Foreskin melanocyte (primary cell): ENCODE measurements at places on chromosomes 16 and 17.

DNA sequence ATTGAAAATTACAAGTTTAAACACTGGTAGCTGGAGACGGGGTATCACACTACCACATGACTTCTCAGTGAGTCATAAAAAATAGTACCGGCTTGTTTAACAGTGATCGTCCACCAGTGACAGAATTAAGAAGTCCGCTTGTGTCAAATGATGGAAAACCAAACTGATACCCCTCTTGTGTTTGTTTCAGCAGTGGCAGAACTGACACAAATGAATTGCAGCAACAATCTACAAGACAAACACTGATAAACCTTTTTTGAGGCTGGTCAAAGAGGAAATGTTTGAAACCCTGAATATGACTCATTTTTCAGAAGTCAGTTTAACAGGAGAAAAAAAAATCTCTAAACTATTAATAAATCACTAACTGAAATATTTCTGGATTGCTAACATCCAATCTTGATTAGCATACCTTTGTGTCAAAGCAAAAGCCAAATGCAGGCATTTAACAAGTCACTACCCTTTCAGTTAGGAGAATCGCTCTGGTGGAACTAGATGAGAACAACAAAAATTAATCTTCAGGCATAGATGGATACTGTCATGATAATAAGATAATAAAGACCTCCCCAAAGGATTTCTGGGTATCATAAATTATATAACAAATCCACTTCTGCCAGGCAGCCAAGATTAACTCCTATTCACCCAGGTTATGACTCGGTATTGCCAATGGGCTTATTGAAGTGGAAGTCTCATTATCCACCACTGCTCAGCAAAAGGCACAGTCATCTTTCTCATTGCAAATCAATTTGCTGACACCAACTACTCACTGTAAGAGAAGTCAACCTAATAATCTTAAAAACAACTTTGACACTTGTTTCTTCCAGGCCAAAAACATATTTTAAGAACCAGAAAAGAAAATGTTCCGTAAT lies 20.8 kb downstream of the DCUN1D3 start:
- DNase-seq: no peak

- no peak for DNase-seq
Observed at GRCh38 chr17:4522661-4523060, 24.0 kb downstream of the SPNS2 start.

DNA sequence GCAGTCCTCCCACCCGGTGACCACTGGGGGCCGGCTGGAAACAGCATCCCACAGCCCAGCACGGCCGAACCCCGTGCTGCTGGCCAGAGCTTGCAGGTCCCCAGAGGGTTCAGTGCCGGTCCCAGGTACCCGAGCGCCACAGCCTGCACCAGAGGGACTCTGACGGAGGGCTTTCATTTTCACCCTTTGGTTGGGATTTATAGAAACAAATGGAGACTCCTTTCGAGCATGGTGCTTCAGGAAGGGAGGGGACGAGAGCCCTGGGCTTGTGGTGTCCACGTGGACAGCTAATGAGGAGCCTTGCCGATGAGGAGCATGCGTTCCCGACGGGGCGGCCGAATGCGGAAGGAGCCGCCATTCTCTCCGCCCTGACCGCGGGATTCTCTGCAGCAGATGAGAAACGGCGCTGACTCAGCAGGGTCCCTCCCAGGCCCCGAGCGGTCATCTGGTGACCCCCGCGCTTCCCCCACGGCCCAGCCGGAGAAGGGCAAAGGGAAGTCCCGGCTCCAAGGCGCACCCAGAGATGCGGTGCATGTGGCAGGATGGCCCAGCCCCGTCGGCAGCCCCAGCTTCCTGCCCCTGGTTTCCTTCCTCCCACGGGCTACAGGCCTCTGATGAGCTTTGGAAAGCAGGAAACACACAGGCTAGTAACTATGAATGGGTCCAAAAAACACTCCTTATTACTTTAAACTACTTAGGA lies 9.8 kb downstream of the SLC38A10 start:
- DNase-seq: peak; percentile 62

DNA sequence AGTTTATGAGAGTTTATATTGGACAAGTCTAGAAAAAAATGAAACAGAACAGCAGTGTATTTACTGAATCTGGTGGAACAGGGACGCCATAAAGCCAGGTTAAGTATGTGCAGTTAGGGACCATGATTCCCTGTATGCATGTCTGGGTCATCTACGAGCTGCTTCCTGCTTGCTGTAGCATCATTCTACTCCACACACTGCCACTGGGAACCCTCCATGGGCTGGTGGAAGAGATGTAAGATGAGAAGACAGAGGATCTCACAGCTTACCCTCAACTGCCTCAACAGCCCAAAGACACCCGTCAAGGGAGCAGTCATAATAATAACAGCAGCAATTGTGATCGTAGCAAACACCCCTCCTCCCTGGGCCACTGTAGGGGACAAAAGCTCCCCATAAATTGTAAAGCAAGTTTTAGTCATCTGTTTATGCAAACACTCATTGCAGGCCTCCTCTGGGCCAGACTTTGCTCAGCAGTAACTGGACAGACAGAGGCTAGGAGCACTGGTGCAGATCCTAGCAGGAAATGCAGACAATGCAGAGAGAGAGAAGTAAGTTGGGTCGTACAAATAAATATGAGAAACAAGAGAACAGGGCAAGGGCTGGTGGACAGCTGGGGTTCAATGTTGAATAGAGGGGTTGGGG lies 188.0 kb downstream of the SOX9 start:
- no peak for DNase-seq

GRCh38 chr17:962670-963069 lies 16.9 kb downstream of the NXN start:
- DNase-seq: no peak

GRCh38 chr16:87554754-87555427 lies 47.4 kb upstream of the JPH3 start:
- DNase-seq: no peak

GRCh38 chr16:49416001-49416675 lies 42.5 kb downstream of the C16orf78 start:
- no peak for DNase-seq

DNA sequence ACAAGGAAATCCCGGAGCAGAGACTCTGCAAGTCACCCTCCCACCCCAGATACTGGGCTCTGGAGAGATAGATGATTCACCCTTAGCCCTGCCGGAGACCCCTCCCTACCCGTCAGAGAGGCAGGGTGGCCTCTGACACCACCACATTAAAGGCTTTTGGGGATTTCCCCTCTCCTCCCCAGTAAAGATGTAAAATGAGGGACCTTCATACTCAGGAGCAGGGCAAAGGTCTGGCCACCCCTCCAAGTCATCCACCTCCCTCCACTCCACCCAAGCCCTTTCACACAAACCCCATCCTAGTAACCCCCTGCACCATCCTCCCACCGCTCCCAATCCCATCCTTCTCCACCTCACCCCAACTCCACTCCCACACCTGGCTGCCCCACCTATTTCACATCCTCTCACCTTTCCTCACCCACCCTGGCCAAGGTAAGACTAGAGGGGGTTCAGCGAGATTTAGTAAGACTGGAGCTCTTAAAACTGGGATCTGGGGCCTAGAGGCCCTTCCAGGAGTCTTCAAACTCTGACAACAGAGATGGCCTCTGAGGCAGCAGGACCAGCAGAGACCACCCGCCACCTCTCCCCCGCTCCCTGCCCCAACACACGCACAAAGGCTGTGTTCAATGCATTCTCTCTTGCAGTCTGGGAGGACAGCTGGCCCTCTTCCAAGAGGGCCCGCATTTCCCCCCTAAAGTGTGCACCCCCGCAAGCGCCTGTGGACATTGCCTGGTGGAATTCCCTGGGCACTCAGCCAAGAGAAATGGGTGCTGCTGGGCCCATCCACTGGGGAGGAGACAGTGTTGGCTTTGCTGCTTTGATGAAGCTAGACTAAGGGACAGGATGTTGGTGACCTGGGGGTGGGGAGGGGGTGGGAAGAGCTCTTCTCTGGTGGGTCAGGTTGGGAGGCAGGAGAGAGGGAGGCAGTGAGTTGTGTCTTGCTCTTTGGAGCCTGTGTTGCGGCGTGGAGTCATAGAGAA lies 1.1 kb downstream of the ABAT start:
- no peak for DNase-seq

DNA sequence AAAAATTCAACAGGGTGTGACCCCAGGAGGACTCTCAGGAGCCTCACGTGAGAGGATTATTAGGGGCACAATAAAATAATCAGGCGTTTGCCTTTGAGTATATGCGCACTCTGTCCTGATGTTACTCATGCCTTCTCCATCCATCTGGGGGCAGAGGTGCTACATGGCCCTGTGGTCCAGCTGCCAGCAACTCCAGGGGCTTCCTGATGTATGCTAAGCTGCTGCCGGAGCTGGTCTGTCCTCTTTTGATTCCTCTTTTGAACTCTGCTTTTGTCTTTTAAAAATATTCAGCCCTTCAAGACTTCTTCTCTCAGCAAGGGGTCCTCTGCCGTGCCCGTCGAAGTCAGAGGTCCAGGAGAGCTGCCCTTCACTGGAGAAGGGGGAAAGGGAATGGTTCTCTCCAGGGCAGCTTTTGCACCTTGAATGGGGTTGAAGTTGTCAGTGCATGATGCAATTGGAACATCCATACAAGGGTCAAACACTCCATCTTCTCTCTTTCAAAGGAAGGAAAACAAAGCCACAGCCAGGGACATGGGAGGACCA lies 431.4 kb downstream of the SHISA9 start:
- no peak for DNase-seq

- DNase-seq: no peak
Observed at GRCh38 chr16:1202274-1202673, 22.8 kb downstream of the TPSG1 start.

- no peak for DNase-seq
Observed at GRCh38 chr16:27723711-27724481, 174.0 kb downstream of the KATNIP start.

DNA sequence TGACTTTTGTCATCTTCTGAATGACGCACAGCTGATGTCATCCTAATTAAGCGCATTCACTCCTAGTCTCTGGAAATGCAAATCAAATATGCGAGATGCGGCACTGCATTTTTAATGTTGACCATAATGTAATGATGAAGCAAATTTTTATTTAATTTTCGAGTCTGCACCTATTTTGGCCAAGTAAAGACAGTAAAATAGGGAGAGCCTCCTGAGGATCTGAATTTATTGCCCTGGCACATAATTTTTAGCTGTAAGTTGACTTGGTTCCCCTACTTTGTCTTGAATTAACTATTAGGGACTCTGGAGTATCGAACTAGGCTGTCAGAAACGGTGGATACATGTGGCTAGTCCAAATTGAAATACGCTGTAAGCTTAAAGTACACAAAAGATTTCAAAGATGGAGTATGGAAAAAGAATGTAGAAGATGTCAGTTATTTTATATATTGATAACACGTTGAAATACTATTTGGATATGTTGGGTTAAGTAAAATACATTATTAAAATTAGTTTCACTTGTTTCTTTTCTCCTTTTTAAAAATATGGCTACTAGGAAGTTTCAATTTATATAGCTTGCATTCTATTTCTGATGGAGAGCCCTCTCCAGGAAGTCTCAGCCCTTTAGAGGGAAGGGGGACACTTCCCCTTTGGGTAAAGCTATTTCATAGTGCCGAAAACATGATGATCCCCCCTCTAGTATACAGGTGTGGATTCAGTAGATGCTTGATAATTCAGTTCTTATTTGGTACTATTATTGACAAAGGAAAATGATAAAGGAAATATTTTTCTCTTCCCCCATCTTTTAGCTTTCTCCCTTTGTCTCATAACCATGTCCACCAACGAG lies 991 bp downstream of the KPNA2 start:
- DNase-seq: no peak

- DNase-seq: no peak
Observed at GRCh38 chr16:11792410-11793241, 4.4 kb downstream of the ZC3H7A start.

DNA sequence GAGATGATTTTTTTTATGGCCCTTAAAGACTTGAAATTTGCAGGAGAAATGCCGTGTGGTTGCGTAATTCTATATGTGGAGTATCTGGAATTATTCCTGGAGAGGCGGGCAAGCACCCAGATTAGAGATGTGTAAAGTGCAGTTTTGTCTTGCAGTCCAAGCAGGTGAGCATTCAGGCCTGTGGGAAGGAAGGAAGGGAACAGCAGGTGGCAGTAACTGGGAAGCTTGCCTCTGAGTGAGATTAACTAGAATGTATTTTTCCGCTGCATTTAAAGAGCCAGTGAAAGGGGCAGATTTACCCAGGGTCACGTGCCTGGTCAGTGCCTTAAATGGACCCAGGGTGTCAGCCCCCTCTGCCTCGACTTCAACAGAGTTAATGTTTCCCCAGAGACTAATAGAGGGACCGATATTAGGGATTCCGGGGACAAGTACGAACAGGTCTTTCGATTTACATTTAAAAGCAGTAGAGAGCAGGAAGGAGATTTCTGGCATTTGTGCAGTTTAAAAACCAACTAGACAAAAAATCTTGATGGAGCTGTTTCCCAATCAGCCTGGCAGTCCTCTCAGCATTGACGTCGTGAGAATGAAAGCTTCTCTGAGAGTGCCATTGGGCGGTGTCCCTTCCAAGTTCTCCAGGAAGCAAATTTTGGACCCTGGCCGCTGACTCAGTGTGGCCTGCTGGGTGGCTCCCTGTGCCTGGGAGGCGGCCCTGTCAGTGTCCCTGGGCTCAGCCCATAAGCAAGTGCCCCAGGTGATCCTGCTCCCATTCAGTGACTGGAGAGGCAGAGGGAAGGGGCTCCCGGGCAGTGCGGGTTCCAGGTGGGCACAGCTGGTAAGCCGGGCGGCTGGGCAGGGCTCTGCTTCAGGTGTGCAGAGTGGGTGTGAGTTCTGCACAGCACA lies 38.2 kb downstream of the KSR1 start:
- no peak for DNase-seq

- DNase-seq: peak; percentile 86
Observed at GRCh38 chr17:66542129-66542966, 239.9 kb downstream of the PRKCA start.
